ENCODE measurements at places on chromosomes 6 and 20. TPM values are rescaled to one million over a fixed set of nuclear protein-coding genes. Genes with fewer than 3 reads are reported as not detected.

The ZNF391 gene
- 1.8 TPM for total RNA-seq

The TRIM15 gene
- not detected for total RNA-seq

The COL19A1 gene
- total RNA-seq: 14.3 TPM

The PARD6B gene
- total RNA-seq: 1.7 TPM

The HLA-DRA gene
- 22.1 TPM for total RNA-seq

The PRL gene
- not detected for total RNA-seq

Measured in melanocyte of skin (primary cell).